Activated CD8-positive, alpha-beta memory T cell treated with anti-CD3 and anti-CD28 coated beads for 1 hour (primary cell): ENCODE measurements at places on chromosomes 4 and X.

GRCh38 chr4:168200685-168201084 is 108.3 kb downstream of the ANXA10 start:
- DNase-seq, result no peak

DNA sequence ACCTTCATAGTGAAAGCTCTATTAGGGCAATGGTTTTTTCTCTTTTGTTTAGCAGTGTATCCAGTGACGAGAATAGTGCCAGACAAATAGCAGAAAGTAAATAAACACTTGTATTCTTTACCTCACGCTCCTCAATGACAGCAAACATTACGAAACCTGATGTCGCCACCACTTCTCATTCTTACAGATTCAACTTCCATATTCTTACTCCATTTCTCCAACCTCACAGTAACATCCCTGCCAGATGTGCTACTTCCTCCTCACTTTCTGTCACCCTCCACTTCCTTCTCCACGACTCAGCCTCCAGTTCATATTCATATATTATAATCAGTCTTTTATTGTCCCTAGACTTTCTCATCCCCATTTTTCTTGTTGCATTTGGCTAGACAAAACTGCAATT is 1956.2 kb upstream of the AGA start:
- DNase-seq, result no peak

DNA sequence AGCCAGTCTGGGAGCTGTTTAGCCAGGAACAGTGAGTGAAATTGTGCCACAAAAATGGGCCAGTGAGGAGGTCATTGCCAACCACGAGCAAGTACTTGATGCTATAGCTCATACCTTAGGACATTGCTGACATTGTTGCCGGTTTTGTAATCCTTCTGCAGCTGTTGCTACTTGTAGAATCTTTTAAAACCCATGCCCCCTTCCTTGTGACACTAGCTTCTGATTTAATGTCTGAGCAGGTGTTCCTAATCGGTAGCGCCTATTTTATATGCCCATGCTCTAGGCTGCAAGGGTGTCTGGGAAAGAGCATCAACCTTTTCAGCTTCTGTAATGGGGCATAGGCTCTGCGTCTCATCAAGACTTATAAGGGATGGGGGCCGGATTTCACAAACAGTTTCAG is 2.6 kb downstream of the POLA1 start:
- DNase-seq, result no peak

DNA sequence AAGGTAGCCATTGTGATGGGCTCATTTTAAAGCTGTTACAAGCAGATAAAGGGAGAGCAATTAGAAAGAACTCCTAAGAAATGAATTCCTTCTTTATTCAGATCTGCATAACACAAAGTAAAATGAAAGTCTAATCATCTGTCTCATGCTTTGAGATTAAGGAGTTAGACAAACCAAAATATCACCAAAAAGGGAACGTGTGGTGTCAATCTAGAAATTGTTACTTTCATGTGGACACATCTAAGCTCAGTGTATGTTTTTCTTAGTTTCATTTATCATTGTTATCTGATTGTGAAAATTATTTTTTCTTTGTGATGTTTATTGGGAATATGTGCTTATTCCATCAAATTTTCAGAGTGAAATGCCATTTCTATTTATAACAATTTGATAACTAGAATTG is 80.3 kb downstream of the BANK1 start:
- no peak for DNase-seq

DNA sequence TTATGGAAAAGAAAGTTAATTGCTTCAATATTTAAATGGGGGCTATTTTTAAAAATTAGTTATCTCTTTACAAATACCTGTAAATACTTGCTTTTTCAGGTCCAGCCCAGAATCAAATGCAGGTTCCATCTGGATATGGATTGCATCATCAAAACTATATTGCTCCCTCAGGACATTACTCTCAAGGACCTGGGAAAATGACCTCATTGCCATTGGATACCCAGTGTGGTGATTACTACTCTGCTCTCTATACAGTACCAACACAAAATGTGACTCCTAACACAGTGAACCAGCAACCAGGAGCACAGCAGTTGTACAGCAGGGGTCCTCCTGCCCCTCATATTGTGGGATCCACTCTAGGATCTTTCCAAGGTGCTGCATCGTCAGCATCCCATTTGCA is 29.2 kb downstream of the SEC24B start:
- DNase-seq, result no peak
